Stimulated activated CD4-positive, alpha-beta T cell treated with anti-CD3 and anti-CD28 coated beads, Interleukin-12 subunit alpha, Interleukin-12 subunit beta, amount 100 ng/mL, for 48 hours (primary cell): ENCODE measurements at places on chromosomes 12 and 14.
A peak's percentile ranks its signal among the peaks of the same experiment; 100 is the strongest.

DNA sequence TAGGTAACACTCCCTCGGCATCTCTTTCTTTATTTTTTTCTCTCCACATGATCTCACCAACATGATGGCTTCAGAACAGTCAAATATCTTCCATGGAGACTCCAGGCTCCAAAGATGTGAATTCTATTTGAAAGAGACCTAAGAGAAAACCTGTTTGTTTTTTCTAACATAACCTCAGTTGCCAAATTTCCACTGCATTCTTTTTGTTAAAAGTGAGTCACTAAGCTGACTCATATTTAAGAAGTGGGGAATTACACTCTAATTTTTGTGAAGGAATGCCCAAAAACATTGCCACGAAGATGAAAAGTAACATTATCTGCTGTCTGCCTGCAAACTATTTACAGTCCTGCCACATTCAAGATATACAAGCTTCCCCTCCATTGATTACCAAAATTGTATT is 1337.6 kb downstream of the LRFN5 start:
- no peak for DNase-seq

GRCh38 chr14:91246051-91246852 is 1.7 kb upstream of the GPR68 start:
- peak; percentile 65 for DNase-seq

GRCh38 chr12:125142601-125143000 is 77.4 kb downstream of the AACS start:
- DNase-seq = no peak

- no peak for DNase-seq
These were observed 5.3 kb downstream of the BHLHE41 start for GRCh38 chr12:26119391-26119989.

DNA sequence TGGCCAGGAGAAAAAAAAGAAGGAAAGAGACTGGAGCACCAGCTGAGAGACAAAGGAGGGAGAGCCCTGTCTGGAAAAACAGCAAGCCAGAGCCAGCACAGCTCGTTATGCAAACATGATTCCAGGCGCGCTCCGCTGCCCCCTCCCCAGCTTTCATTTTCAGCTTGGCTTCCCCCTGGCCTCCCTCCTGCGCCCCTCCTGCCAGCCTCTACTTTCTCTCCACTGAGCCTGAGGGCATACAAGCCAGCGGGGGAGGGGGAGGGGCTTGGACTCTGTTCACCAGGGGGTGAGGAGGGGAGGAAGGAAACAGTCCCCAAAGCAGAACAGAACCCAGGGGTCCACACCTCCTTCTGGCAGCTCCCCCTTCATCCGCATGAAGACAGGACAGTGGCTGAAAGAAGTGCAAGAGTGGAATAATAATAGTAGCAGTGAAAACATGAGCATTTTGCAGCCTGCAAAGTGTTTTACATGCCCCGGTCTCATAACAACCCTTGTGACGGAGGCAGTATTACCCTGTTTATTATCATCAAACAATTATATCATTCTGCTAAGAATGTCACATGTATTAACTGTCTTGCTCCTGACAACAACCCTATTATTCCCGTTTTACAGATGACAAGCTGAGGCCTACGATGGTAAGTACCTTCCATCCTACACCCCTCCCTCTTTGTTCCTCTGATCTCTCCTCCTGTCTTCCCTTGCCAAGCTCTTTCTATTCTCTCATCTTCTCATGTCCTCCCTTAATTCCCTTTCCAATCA is 24.2 kb downstream of the SMUG1 start:
- DNase-seq = no peak

DNA sequence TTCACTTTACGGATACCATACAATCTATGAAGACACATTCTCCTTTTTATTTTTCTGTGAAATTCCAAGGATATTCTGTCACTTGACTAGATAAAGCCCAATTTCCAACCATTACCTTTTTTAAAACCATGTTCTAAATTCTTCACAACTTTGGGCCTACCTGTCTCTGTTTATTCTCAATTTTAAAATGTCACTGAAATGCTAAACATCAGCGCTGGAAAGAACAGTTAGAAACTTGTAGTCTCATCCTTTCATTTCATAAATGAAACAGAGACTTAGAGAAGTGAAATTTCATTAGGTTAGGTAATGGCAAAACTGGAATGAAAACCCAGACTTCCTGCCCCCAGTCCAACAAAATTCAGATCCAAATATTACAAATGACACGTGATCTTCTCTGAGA is 396.2 kb downstream of the CCDC91 start:
- DNase-seq = no peak

- DNase-seq = no peak
These were observed 59.8 kb upstream of the C14orf180 start for GRCh38 chr14:104519721-104520120.

GRCh38 chr12:72829838-72830237 is 557.7 kb downstream of the TRHDE start:
- DNase-seq = no peak

DNA sequence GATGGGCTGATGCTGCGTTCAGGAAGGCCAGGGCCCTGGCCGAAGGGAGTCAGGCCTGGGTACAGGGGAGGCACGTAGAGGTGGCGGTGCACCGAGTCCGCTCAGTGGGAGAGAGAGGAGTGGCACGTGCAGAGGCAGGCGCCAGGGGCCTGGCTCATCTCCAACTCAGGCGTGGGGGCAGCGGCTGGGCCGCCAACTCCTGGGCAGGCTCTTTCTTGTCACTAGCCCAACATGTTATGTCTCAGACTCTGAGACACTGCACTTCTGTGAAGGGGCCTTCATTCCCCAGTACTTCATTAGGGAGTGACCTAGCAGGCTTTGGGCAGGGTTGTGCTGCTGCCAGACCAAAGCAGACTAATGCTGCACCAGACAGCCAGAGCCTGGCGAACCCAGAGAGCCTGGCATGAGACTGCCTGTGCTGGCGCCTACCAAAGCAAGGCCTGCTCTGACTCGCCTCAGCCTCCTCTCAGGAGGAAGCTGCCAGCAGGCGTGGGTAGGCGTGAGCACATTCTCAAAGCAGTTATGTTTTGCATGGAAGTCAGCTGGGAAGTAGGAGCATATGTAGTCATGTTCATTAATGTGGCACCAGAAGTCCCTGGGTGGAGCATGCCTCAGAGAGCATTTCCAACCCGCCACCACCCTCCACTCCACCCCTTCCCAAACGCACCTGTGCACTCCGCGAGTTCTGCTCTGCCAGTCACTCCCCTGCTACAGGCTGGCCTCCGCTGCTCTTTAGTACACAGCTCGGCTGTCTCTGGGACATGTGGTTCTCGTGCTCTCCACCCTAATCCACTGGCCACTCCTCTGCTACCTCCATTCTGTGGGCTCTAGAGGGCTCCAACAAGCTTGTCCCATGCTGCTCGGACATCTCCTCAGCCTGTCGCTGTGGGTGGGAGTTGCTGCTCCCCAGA is 9.7 kb downstream of the CKB start:
- no peak for DNase-seq

- DNase-seq = peak; percentile 84
These were observed at the start of gene EPS8 for GRCh38 chr12:15789220-15790171. Gene EPS8 (minus strand): TSS chr12:15789388. CDS start chr12:15682951, 106,437 bp downstream.

DNA sequence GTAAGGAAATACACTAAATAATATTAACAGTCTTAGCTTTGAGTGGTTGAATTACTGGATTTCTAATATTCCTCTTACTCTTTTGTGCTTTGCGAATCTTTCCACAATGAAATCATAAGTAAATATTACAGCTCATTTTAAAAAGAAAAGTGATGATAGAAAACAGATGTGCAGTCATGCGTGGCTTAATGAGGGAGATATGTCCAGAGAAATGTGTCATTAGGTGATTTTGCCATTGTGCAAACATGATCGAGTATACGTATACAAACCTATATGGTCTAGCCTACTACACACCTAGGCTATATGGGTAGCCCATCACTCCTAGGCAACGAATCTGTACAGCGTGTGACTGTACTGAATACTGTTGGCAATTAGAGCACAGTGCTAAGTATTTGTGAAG is 59.3 kb downstream of the SLC15A5 start:
- no peak for DNase-seq

GRCh38 chr14:24394275-24394674 is 4.5 kb upstream of the NYNRIN start:
- no peak for DNase-seq

GRCh38 chr12:24049728-24050127 is 100.3 kb upstream of the SOX5 start:
- DNase-seq = no peak

GRCh38 chr14:71692496-71692895 is 239.7 kb upstream of the RGS6 start:
- DNase-seq = no peak

- no peak for DNase-seq
These were observed 3.1 kb downstream of the MYH7 start for GRCh38 chr14:23432102-23432925.

GRCh38 chr14:85533023-85533860 is 3.3 kb downstream of the FLRT2 start:
- no peak for DNase-seq

GRCh38 chr12:126355346-126355745 is 1290.1 kb downstream of the AACS start:
- DNase-seq = no peak

- DNase-seq = peak; percentile 20
These were observed 366 bp downstream of the LPCAT3 start for GRCh38 chr12:7017870-7018349.

DNA sequence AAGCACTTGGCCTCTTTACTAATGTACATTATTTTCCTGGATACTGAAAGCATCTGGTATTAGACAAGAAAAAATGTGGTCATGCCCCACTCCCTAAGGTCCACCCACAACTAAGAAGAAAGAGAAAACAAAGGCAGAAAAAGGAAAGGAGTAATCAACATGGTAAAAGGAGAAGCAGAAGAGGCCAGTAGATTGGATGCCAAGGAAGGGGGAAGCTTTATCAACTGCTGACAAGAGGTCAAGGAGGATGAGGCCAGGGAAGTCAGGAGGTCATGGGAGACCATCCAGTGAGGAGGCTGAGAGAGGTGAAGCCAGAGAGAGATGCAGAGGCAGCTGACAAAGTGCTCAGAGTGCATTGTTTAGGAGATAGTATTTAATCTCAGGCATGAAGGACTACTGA is 383.5 kb downstream of the ZFP36L1 start:
- DNase-seq = no peak

GRCh38 chr14:80575763-80576162 is 364.5 kb upstream of the DIO2 start:
- DNase-seq = no peak

DNA sequence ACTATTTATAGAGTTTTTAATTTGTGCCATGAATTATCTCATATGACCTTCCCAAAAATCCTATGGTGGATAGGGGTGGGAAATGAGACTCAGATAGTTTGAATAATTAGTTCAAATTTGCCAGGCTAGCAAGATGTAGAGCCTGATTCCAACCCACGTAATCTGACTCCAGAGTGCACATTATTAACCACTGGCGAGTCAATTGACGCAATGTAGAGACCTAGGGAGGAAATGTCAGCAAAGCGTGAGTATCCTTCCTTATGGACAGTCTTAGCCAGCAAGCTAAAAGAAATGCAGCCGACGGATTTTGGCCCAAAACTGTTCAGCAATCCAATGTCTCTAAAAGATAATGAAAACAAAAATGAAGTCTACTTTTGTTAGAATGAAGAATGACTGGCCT is 193.3 kb upstream of the KRR1 start:
- no peak for DNase-seq

DNA sequence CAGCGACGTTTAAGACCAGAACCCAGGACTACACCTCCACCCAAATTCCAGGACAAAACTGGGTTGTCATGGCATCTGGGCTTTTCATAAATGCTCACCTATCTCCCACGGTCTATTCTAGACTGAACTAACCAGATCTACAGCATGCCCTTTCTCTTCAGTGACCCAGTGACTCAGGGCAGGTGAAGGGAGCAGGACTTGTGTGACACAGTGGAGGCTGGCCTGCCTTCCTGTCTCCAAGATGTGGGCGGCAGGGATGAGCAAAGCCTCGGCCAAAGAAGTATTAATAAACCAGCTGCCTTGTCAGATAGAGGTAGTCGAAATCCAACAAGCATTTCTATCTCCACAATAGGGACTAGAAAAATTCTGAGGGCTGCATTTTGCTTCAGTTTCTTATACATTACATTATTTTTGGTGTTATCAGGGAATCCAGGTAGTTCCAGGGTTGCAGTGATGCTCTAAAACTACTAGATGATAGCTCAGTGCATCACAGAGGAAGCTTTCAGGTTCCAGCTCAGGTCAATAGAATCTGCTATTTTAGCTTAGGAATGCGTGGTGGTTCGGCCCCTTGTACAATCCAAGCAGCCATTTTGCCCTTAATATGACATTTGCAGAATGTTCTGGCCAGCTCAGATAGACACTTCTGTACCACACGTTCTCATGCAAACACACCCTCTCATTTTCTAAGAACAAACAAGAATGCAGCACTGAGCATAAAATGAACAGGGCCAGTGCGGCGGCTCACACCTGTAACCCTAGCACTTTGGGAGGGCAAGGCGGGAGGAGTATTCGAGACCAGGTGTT is 4.2 kb upstream of the GLRX5 start:
- no peak for DNase-seq

DNA sequence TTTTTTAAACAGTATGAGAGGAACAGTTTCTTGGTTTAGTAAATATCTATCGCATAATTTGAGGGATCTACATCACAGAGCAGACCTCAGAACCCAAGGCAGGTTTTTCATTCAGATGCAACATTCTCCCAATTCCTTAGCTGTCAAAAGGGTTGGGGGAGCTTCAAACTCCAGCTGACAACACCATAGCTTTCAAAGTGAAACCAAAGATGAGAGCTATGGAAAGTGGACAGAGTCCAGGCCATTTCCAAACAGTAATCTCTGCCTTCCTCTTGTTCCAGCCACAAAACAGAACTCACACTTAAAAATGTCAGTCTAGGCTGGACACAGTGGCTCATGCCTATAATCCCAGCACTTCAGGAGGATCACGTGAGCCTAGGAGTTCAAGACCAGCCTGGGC is 87.8 kb downstream of the SPRING1 start:
- DNase-seq = no peak

- DNase-seq = no peak
These were observed 4.5 kb downstream of the TMEM117 start for GRCh38 chr12:43840338-43840737.

DNA sequence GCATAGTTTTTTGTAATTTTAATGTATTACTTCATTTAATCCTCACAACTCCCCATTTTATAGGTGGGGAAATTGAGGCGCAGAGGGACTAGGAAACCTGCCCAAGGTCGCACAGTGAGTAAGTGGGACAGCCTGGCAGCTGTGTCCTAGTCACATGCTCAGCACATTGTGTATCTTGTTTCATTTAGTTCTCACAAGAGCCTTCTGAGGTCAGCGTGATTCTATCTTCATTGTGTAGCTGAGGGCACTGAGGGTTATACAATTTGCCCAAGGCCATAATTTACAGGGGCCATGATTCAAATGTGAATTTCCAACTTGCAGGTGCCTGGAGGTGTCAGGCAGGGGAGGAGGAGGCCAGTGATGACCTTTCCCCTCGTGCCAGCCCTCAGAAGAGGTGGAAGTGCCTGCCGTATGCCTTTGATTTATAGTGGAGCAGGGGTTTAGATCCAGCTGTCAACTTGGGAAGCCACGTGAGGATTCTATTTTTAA is 30.3 kb upstream of the SMOC1 start:
- no peak for DNase-seq

GRCh38 chr12:95240556-95240955 is 22.9 kb downstream of the VEZT start:
- DNase-seq = no peak
